A549 (cell line): ENCODE measurements at places on chromosomes 3 and 15.

DNA sequence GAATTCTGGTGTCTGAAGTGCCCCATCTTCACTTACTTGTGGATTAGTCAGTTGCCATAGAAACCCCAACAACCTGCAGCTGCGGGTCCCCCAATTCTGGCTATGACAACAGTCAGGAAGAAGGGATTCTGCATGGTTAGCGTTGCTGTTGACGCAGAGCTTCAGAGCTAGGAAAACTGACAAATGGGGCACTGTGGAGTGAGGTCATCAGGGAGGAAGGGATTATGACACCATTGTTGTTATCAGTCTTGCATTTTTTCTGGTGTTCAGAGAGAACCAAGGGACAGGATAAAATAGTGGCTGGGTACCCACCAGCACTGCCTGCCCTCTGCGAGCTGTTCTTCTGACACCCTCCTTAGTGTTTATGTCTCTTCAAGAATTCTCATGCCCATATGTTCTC, 367.7 kb upstream of the ARRDC4 start:
- no peak for DNase-seq

DNA sequence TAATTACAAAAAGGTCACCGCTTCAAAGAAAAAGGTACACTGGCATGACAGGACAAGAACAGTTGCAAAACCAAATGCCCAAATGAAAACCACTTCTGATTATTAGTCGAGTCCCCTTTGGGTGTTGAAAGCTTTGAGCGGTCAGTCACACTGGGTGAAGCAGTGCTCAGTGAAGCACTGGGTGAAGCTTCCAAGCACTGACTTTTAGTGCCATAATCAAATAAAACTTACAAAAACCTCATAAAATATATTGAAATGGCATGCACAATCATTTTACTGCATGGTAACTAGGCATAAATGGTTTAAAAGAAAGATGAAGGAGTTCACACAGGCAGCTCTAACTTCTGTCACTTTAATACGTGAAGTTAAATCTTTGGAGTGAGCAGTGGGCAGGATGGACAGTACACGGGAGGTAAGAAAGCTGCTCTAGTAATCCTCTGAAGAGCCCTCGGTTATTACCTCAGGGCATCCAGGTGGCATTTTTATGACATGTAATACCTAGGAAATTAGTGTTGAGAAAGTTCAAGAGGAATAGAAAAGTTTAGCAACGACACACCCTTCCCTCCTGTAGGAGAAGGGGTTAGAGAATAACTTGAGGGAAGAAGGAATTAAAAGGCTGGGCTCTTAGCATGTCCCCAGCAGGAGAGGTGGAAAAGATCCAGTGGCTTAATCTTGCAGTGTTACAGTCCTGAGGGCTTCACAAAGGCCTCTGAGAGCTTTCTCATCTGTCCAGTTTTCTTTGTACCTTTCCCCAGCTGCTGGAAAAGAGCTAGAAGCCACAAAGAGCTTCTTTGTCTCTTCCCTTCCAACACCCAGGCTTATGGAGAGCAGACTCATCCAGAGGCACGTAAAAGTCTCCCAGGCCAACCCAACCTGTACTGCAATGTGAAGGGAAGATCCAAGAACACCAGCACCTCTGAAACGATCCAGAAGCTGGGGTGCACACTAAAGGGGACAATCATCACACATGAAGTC, 64.9 kb upstream of the MYO5C start:
- no peak for DNase-seq

DNA sequence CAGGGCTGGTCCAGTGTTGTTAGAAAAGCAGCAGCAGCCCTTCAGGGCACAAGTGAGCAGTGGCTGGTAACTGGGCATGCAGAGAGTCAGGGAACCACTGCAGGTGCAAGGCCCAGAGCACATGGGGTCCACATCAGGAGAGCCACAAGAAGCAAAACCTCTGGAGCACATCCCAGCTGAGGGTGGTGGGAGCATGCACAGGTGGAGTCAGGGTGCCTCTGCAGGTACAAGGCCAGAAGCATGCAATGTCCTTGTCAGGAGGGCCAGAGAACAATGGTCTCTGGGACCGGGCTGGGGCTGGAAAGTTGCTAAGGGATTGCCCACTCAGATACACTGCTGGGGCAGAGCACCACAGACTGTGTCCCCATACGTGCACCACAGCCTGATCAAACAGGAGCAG, 226.1 kb upstream of the UBE2E2 start:
- no peak for DNase-seq

DNA sequence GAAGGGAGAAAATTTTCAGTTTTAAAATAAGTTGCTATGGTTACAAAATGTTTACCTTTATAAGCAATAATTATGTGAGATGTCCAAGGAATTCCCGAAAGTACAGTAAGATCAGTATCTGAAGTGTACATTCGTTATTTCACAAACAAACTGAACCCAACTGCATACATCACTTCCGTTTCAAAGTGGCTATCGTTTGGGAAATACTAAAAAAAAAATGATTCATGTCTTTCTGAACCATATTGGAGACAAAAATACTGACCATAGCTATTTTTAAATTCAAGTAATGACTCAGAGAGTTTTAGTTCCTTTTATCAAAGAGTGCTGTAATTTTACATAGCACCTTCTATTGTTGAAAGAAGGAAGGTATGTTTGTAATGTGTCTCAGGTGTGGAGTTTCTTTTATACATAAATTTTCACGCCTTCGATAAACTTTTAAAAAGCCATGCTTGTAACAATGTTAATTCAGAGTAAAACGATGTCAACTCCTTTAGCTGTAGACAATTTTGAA, 8.0 kb upstream of the ANKRD28 start:
- no peak for DNase-seq

- DNase-seq: no peak
Observed at GRCh38 chr3:148773805-148774204, 53.8 kb upstream of the CPB1 start.

DNA sequence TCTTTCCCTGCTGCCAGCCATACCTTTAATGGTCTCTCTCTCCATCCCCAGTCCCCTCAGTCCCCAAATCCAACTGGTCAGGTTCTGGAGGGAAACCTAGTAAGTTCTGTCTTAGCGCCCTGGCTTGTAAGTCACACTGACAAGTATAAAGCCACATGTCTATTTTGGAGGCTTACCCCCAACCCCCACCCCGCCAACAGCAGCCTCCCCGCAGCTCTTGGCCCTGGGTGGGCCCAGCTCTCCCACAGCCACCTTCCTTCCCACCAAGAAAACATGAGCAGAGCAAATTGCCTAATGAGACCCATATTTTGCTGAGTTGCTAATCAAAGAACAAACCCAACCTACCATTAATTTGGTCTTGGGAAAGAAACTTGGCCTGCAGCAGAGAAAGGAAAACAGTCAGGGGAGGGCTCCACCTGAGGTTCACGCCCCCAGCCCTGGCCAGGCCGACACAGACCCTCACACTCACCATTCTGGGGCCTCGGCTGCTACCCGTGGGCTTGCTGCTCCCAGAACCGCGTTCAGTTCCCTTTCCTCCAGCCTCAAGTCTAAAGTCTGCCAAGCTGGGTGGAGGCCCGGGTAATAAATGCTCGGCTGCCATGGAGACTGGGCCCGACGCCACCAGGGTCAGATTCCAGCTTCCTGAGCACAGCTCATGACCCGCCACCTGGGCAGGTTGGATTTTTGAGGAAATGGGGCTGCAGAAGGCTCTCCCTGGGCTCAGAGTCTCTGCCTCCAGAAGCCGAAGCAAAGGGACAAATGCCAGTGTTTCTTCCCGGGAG, at the start of gene CALML4:
TSS of gene CALML4 (minus strand) at position 557 of the 782 bp plus-strand sequence. CDS start at position 472, 85 bp downstream.
- peak; percentile 25 for DNase-seq

DNA sequence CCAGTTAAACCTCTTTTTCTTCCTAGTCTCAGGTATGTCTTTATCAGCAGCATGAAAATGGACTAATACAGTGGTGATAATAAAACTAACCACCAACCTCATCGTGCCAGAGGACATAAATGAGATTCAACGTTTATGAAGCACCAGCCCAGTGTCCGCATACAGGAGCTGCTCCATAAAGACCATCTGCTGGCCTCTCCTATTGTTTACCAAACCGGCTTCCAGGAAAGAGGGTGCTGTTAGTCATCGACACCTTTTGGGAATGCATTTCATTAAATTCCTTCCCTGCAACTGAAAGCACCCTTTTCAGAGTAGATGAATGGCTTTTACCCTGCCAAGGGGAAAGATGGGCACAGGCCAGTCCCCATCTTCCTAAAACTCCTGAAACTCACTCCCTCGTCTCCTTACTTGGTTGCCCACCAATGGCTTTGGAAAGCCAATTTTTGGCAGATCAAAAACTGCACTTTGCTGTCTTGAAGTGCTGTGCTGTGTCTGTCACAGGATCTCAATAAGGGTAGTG, 122.1 kb downstream of the AQP9 start:
- no peak for DNase-seq

DNA sequence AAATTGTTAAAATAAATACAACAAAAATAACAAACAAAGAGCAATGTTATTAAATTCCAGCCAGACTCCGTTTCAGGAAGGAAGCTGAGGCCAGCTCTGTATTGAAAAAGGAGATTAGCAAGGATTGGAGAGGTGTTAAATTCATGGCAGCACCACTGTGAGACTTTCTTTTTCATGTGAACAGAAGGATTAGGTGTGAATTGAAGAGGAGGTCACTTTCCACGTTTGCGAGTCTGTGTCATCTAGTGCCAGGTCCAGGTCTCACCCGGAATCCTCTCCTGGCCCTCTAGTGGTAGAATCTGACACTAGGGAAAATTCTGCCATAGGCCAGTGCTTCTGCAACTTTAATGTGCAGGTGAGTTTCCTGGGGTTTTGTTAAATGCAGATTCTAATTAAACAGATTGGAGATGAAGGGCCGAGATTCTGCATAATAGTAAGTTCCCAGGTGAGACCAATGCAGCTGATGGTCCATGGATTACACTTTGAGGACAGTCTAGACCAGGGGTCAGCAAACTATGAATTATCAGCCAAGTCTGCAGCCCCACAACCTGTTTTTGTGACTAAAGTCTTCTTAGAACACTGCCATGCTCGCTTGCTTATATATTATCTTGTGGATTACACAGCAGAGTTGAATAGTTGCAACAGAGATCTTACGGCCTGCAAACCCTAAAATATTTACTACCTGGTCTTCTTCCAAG, 9.2 kb upstream of the SLC6A1 start:
- peak; percentile 37 for DNase-seq

- DNase-seq: no peak
Observed at GRCh38 chr3:31014317-31015040, 120.0 kb upstream of the GADL1 start.

DNA sequence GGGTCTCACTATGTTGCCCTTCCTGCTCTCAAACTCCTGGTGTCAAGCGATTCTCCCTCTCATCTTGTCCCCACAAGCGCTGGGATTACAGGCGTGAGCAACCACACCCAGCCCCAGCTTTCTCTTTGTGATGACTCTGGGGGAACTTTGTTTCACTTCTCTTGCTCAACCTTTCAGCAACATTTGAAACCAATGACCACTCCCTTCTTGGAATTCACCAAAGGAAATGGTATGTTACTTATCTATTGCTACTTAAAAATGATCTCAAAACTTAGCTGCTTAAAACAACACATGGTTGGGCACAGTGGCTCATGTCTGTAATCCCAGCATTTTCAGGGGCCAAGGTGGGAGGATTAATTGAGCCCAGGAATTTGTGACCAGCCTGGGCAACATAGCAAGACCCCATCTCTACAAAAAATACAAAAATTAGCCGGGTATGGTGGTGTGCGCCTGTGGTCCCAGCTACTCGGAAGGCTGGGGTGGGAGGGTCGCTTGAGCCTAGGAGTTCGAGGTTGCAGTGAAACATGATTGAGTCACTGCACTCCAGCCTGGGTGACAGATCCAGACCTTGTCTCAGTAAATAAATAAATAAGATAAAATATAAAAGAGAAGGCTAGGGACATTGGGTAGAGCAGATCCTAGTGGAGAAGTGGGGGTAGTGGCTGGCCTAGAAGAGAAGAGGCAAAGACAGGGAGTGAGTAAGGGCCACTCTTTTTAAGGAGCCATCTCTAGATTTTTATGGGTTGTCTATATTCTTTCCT, 10.3 kb upstream of the COPG1 start:
- no peak for DNase-seq

- DNase-seq: no peak
Observed at GRCh38 chr3:119700920-119701734, 1.7 kb upstream of the CFAP91 start.

DNA sequence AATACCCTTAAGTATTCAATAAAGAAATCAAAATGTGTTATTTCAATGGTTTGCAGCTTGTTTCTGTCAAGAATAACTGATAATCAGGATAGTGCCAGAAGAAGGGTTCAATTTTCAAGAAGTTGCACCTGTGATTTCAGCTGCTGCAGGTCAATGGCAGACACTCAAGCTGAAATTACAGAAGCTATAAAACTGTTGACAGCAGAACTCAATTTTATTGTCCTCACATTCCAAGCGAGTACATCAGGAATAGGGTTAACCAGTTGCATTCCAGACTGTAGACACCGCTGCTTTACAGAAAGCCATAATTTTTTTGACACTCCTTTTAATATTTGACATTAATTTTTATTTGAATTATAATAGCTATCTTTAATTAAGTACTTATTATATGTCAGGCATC, 364.1 kb downstream of the CGGBP1 start:
- no peak for DNase-seq

DNA sequence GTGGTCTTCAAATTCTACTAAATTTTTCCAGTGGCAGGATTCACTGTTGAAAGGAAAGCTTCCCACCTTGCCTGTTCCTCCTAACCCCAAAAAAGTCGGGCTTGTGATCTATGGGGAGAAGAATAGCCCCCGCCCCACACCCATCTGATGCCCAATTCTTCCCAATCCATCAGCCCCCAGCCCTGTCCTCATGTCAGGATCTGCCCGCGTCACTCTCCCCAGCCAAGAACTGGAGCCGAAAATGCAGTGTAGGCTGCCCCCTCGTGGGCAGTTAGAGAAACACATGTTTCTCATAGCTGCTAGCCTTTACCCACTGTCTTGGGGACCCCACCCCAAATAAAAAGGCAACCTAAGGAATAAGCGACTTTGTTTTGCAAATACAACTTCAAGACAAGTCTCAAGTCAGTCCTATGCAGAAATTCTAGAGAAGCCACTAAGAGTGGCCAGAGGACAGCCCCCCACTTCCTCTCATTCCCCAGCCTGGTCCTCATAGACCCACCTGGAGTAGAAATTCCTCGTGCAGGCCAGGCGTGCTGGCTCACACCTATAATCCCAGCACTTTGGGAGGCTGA, 13.0 kb upstream of the CSK start:
- peak; percentile 93 for DNase-seq

DNA sequence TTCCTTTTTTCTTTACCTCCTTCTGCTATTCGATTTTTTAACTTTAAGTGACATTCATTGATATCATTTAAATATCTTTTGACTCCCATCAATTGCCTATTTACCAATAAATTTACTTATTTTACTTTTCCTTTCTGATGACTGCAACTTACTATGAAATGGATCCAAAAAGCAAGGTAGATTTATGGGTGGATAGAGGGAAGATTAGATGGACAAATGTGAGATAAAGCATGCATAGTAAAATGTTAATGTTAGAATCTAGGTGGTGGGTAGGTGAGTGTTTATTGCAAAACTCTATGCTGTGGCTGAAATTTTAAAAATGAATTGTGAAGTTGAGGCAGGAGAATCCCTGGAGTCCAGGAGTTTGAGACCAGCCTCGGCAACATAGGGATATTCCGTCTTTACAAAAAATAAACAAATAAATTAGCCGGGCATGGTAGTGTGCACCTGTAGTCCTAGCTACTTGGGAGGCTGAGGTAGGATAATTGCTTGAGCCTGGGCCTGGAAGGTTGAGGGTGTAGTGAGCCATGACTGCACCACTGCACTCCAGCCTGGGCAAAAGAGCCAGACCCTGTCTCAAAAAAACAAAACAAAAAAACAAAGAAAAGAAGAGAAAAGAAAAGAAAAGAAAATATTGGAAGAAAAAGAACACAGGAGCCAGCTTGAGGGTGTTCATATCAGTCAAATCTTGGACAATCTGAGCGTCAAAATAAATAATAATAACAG, 6.1 kb upstream of the PDCD6IP start:
- no peak for DNase-seq
